ENCODE measurements at places on chromosomes 6 and 20.

- no peaks in the 10 kb centered on the region for H3K27me3 ChIP-seq
- H3K4me3 ChIP-seq, result no peak overlapping the region
- H3K4me1 ChIP-seq, result peaks cover 2% of the 10 kb centered on the region
- no peaks in the 10 kb centered on the region for H3K36me3 ChIP-seq
- DNase-seq, result no peak
- H3K27ac ChIP-seq, result no peak overlapping the region
Observed at GRCh38 chr20:5614506-5614905, 135.7 kb upstream of the SHLD1 start.

DNA sequence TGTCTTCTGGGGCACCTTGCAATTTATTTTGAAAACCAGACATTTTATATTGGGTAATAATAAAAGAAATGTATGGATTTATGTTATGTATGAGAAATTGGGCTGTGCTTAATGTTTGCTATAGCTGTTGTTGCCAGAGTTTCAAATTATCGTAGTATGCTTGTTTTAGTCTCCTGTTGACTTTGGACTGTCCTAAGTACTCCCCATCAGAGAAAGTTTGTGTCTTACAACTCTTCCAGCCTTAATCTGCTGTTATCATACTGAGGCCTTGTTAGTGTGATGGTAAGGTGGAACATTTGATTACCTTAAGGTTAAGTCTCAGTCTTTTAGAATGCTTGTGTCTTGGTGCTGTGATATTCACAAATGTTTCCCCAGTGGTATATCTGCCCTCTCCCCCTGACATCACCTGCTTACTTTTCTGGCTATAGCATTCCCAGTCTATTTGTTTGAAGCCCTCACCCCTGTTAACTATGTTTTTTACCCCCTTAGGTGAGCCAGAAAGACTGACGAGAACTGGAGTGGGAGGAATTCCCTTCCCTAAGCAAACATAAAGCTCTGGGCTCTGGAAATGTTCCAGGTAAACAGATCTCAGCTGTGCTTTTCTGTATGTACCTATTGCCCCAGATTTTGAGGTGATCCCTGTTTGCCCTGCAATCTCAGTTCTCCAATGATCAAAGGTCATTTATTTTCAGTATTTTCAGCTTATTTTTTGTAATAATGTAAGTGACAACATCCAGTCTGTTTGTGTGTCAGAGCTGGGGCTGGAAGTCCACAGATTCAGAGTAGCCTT, 581.1 kb upstream of the CITED2 start:
- no peak overlapping the region for H3K4me3 ChIP-seq
- no peak overlapping the region for H3K27ac ChIP-seq
- H3K4me1 ChIP-seq, result no peaks in the 10 kb centered on the region
- no peaks in the 10 kb centered on the region for H3K36me3 ChIP-seq
- DNase-seq, result no peak

- no peaks in the 10 kb centered on the region for H3K27me3 ChIP-seq
- no peaks in the 10 kb centered on the region for H3K36me3 ChIP-seq
- no peaks in the 10 kb centered on the region for H3K4me1 ChIP-seq
- no peak overlapping the region for H3K4me3 ChIP-seq
- DNase-seq, result no peak
- no peak overlapping the region for H3K27ac ChIP-seq
Observed at GRCh38 chr20:35129647-35130069, 17.5 kb downstream of the EDEM2 start.

- no peaks in the 10 kb centered on the region for H3K36me3 ChIP-seq
- H3K27ac ChIP-seq, result no peak overlapping the region
- H3K4me1 ChIP-seq, result no peaks in the 10 kb centered on the region
- no peak overlapping the region for H3K4me3 ChIP-seq
- no peaks in the 10 kb centered on the region for H3K27me3 ChIP-seq
Observed at GRCh38 chr20:15740046-15740775, 833.0 kb downstream of the KIF16B start.

GRCh38 chr6:45654673-45655072, 276.9 kb upstream of the SUPT3H start:
- H3K36me3 ChIP-seq, result no peaks in the 10 kb centered on the region
- no peaks in the 10 kb centered on the region for H3K4me1 ChIP-seq
- no peak overlapping the region for H3K27ac ChIP-seq
- no peak for DNase-seq
- no peaks in the 10 kb centered on the region for H3K27me3 ChIP-seq
